Lung (tissue), 17 donors: ENCODE measurements at places on chromosomes 2 and 18. TPM values are rescaled to one million over a fixed set of nuclear protein-coding genes. Genes with fewer than 3 reads are reported as not detected.

Gene MPPE1
- 71.4 TPM for total RNA-seq

Gene POU3F3
- total RNA-seq = 0.23 TPM

Gene EPHA4
- total RNA-seq = 21.8 TPM

Gene FBXO36
- total RNA-seq = 6.3 TPM

Gene FEV
- total RNA-seq = not detected

Gene LPIN2
- 42.7 TPM for total RNA-seq

Gene CKAP2L
- 4.0 TPM for total RNA-seq

GRCh38 chr2:64052463-64053241, 33.4 kb upstream of the VPS54 start:
- H3K4me1 ChIP-seq = no peaks in the 10 kb centered on the region
- peak; percentile 61 for DNase-seq
- H3K27ac ChIP-seq = peak overlapping the region; percentile 79
- H3K36me3 ChIP-seq = no peaks in the 10 kb centered on the region
- no peaks in the 10 kb centered on the region for H3K27me3 ChIP-seq

- no peak for DNase-seq
- H3K36me3 ChIP-seq = no peaks in the 10 kb centered on the region
- H3K27ac ChIP-seq = no peak overlapping the region
- peaks cover 12% of the 10 kb centered on the region for H3K4me1 ChIP-seq
- no peaks in the 10 kb centered on the region for H3K27me3 ChIP-seq
Observed at GRCh38 chr18:27970321-27970720, 206.6 kb downstream of the CDH2 start.

GRCh38 chr2:238290715-238291549, 2.5 kb upstream of the PER2 start:
- no peaks in the 10 kb centered on the region for H3K36me3 ChIP-seq
- peaks cover 27% of the 10 kb centered on the region for H3K4me1 ChIP-seq
- H3K4me3 ChIP-seq = no peak overlapping the region

- H3K27ac ChIP-seq = no peak overlapping the region
- H3K4me1 ChIP-seq = peaks cover 5% of the 10 kb centered on the region
- no peak overlapping the region for H3K4me3 ChIP-seq
Observed at GRCh38 chr2:37201766-37202165, 5.5 kb downstream of the CEBPZOS start.

GRCh38 chr18:51884039-51884438, 456.0 kb upstream of the DCC start:
- DNase-seq = no peak
- H3K27me3 ChIP-seq = no peaks in the 10 kb centered on the region
- no peaks in the 10 kb centered on the region for H3K36me3 ChIP-seq
- H3K4me1 ChIP-seq = no peaks in the 10 kb centered on the region
- no peak overlapping the region for H3K4me3 ChIP-seq

- H3K4me1 ChIP-seq = no peaks in the 10 kb centered on the region
- H3K36me3 ChIP-seq = no peaks in the 10 kb centered on the region
- DNase-seq = no peak
- H3K27ac ChIP-seq = no peak overlapping the region
- H3K27me3 ChIP-seq = no peaks in the 10 kb centered on the region
Observed at GRCh38 chr2:217573571-217573970, 429.2 kb downstream of the TNS1 start.

DNA sequence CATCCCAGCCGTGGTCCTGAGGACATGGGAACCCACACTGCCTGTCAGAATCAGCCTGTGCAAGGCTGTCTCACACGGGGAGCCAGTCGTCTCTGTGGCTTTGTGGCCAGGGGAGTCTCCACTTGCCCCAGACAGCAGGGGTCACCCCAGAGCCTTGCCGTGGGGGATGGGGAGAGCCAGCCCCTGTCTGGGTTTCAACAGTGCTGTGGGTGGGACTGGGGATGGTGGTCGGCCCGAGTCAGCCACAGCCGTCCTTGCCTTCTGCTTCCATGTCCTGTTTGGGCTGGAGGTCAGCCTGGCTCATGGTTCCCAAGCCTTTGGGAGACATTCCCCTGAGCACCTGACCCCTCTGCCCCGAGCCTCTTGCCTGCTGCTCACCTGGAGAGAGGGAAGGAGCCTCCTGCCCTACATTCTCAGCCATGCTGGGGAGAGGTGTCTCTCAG, 19.6 kb downstream of the GPR35 start:
- H3K27ac ChIP-seq = no peak overlapping the region
- H3K36me3 ChIP-seq = no peaks in the 10 kb centered on the region
- H3K4me3 ChIP-seq = no peak overlapping the region
- no peaks in the 10 kb centered on the region for H3K4me1 ChIP-seq
- no peak for DNase-seq
- peaks cover 14% of the 10 kb centered on the region for H3K27me3 ChIP-seq

DNA sequence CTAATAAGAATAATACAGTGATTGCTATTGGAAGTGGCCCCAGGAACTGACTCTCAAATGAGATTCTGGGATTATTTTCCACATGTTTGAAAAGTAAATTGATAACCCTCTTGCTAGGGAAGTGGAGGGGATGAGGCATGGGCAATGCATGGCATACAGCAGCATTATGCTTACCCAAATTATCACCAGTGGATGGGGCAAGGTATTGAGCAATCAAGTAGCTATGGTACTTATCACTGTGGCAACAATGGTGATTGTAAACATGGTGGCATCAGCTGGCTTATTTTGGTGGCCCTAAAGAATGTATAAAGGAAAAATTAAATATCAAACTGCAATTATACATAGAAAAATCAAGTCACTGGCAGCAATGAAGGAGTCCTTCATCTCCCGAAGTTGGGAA, 155.1 kb downstream of the FIGN start:
- no peak for DNase-seq
- H3K4me3 ChIP-seq = no peak overlapping the region
- no peaks in the 10 kb centered on the region for H3K36me3 ChIP-seq
- no peaks in the 10 kb centered on the region for H3K4me1 ChIP-seq
- H3K27ac ChIP-seq = no peak overlapping the region

DNA sequence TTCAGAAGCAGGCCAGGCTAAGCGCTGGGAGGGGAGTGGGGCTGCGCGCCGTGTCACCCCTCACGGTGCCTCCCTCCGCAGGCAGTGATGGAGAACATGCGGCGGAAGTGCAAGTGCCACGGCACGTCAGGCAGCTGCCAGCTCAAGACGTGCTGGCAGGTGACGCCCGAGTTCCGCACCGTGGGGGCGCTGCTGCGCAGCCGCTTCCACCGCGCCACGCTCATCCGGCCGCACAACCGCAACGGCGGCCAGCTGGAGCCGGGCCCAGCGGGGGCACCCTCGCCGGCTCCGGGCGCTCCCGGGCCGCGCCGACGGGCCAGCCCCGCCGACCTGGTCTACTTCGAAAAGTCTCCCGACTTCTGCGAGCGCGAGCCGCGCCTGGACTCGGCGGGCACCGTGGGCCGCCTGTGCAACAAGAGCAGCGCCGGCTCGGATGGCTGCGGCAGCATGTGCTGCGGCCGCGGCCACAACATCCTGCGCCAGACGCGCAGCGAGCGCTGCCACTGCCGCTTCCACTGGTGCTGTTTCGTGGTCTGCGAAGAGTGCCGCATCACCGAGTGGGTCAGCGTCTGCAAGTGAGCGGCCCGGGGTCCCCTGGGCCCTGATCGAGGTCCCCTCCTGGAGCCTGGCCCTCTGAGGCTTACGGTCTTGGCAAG, 12.2 kb downstream of the WNT10A start:
- H3K27ac ChIP-seq = no peak overlapping the region
- peaks cover 20% of the 10 kb centered on the region for H3K4me1 ChIP-seq
- H3K36me3 ChIP-seq = no peaks in the 10 kb centered on the region
- DNase-seq = peak; percentile 71
- no peak overlapping the region for H3K4me3 ChIP-seq

DNA sequence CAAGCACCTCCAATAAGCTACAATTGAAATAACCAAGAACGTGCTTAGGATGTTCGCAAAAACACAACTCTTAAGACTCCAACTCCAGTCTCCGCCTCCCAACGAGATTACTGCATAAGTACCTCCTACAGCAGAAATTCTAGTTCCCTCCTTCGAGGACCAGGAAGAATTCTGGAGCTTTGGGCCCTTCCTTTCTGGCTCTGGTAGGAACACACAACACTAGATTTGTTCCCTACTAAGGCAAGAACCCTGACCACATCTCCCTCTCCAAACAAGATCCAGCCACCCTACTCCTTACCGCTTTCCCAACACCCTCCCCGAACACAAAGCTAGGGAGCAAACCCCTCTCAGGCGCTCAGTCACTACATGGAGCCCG, 721 bp downstream of the ADAM17 start:
- peak overlapping the region; percentile 69 for H3K4me3 ChIP-seq
- no peaks in the 10 kb centered on the region for H3K27me3 ChIP-seq
- H3K36me3 ChIP-seq = no peaks in the 10 kb centered on the region

GRCh38 chr18:29071869-29072268, 894.9 kb upstream of the CDH2 start:
- no peaks in the 10 kb centered on the region for H3K4me1 ChIP-seq
- H3K27ac ChIP-seq = no peak overlapping the region
- H3K4me3 ChIP-seq = no peak overlapping the region
- no peaks in the 10 kb centered on the region for H3K27me3 ChIP-seq
- no peaks in the 10 kb centered on the region for H3K36me3 ChIP-seq

DNA sequence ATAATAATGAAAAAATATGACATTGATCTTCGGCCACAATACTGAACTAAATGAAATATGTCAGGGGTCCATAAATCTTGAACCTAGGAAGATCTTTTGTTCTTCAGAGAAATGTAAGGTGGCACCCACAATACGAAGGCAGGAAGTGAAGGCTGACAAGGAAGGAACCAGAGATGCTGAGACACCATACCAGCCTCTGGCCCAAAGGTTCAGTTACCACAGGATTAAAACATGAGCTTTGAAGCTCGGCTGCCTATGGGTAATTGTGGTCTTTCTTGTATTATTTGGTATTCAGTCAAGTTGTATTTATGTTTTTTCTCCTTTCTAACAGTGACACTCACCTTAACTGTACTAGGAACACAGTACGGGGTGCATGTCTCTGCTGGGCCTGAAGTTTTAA, 448.8 kb upstream of the SETBP1 start:
- H3K27ac ChIP-seq = no peak overlapping the region
- H3K27me3 ChIP-seq = no peaks in the 10 kb centered on the region
- no peak for DNase-seq
- H3K4me1 ChIP-seq = no peaks in the 10 kb centered on the region
- H3K36me3 ChIP-seq = no peaks in the 10 kb centered on the region

GRCh38 chr2:26244309-26245230, at the start of the genes HADHA and HADHB:
Gene HADHA, minus strand, starts transcription at chr2:26244632. Its CDS starts 36 bp downstream, at chr2:26244596.
Gene HADHB, plus strand, starts transcription at chr2:26244939. Its CDS starts 9,316 bp downstream, at chr2:26254255.
- H3K4me1 ChIP-seq = peaks cover 6% of the 10 kb centered on the region
- H3K36me3 ChIP-seq = no peaks in the 10 kb centered on the region
- no peaks in the 10 kb centered on the region for H3K27me3 ChIP-seq
- peak within 1 kb of the TSS; percentile 91 for H3K4me3 ChIP-seq
- DNase-seq = peak; percentile 93

- H3K4me3 ChIP-seq = no peak overlapping the region
- no peaks in the 10 kb centered on the region for H3K27me3 ChIP-seq
- DNase-seq = no peak
- H3K4me1 ChIP-seq = no peaks in the 10 kb centered on the region
Observed at GRCh38 chr2:16925145-16925544, 259.5 kb upstream of the CYRIA start.

- H3K27ac ChIP-seq = no peak overlapping the region
- H3K36me3 ChIP-seq = no peaks in the 10 kb centered on the region
- no peak overlapping the region for H3K4me3 ChIP-seq
- no peak for DNase-seq
- no peaks in the 10 kb centered on the region for H3K4me1 ChIP-seq
- no peaks in the 10 kb centered on the region for H3K27me3 ChIP-seq
Observed at GRCh38 chr2:130894326-130894942, 57.7 kb downstream of the ARHGEF4 start.

DNA sequence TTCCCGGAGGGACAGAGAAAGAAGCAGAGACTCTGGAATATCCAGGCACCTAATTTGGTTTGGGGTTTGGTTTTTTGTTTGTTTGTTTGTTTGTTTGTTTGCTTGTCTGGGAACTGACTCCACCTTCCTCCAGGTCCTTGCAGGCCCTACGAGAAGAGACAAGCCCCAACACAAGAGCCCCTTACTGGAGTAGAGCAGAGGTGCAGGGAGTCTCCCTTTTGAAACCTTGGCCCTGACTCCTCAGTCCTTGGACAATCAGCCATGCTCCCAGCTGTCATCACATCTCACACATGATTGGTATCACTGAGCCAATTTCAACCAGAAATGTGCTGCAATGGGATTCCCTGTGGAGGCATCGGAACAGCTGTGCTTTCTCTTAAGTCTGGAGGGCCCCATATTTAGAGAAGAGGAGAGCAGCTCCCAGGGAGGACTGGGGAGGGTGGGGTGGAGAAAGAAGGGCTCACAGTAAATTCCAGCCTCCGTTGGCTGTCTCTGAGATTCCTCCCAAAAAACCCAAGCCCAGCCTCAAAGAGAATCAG, 279.9 kb upstream of the NCKAP5 start:
- no peak overlapping the region for H3K4me3 ChIP-seq
- no peak overlapping the region for H3K27ac ChIP-seq
- H3K4me1 ChIP-seq = no peaks in the 10 kb centered on the region
- H3K27me3 ChIP-seq = no peaks in the 10 kb centered on the region

- no peak for DNase-seq
- H3K36me3 ChIP-seq = no peaks in the 10 kb centered on the region
- H3K4me3 ChIP-seq = no peak overlapping the region
Observed at GRCh38 chr18:8556424-8556823, 52.8 kb upstream of the RAB12 start.

DNA sequence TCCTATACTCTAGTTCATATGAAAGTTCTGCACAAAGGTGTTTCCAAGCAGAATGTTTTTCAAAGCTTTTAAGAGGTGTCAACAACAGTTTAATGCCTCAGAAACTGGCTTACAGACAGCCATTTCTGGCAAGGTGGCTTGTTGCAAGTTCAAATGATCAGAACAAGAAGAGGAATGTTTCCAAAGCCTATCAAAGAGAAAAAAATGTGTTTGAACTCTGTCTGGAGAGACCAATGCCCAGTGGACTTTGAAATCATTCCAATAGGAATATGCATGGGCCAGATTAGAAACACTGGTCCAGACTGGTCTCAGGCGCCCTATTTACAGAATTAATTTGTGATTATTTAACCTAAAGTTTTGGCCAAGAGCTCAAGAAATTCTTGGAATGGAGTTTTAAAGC, 106.2 kb downstream of the CPS1 start:
- DNase-seq = no peak
- no peak overlapping the region for H3K27ac ChIP-seq
- no peak overlapping the region for H3K4me3 ChIP-seq
- no peaks in the 10 kb centered on the region for H3K36me3 ChIP-seq
- H3K4me1 ChIP-seq = no peaks in the 10 kb centered on the region

DNA sequence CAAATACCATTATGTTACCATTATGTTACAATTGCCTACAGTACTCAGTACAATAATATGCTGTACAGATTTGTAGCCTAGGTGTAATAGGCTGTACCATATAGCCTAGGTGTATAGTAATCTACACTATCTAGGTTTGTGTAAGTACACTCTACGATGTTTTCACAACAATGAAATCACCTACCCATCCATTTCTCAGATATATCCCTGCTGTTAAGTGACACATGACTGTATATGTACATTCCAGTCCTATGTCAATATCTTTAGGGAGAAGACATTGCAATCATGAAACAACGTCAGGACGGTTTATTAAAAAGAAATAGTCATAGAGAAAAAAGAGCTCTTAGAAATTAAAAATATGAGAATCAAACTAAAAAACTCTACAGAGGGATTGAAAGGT, 119.0 kb upstream of the CDC42EP3 start:
- peaks cover 3% of the 10 kb centered on the region for H3K4me1 ChIP-seq
- no peak overlapping the region for H3K4me3 ChIP-seq
- H3K27me3 ChIP-seq = no peaks in the 10 kb centered on the region
- no peak for DNase-seq

GRCh38 chr18:54787121-54787520, 41.2 kb upstream of the RAB27B start:
- no peaks in the 10 kb centered on the region for H3K36me3 ChIP-seq
- H3K4me3 ChIP-seq = no peak overlapping the region
- H3K27ac ChIP-seq = no peak overlapping the region
- no peak for DNase-seq
- H3K27me3 ChIP-seq = no peaks in the 10 kb centered on the region
- no peaks in the 10 kb centered on the region for H3K4me1 ChIP-seq
